ENCODE measurements at places on chromosomes 7 and 10.

- DNase-seq, result no peak
These were observed 8.8 kb upstream of the ZC3HAV1 start for GRCh38 chr7:139118234-139118804.

GRCh38 chr7:100351657-100352058 is 6.3 kb upstream of the PILRB start:
- no peak for DNase-seq

- no peak for DNase-seq
These were observed 82.0 kb downstream of the HIP1 start for GRCh38 chr7:75656740-75657139.

DNA sequence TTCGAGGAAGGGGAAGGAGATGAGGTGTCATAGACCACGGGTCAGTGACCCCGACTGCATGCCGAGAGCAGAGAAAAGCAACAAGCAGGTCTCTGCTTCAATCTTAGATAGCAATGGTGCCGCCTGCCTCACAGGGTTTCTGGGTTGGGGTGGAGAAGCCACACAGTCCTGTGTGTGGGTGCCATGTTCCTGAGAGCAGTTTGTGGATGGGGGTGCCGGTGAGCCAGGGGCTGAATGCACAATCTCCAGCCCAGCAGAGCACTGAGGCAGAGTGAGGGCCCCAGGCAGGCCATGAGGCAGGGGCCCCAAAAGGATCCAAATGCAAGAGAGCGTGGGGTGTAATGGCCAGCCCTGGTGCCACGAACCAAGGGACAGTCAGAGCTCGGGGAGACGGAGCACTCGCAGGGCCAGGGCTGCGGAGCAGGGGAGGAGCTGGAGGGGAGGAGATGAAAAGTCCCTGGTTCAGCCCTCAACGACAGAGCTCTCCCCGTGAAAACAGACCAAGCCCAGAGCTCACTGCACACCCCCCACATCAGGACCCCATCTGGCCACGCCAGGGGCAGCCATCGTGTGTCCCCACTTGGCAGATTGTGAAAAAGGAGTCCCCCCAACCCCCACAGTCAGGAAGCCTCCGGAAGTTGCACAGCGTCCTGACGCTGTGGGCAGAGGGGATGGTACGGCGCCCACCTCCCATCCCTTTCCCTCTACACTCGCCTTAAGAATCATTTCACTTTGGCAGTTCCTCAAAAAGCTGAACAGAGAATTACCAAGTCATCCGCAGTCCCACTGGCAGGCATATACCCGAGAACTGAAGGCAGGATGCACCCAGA is 19.9 kb downstream of the WDR86 start:
- DNase-seq, result no peak

DNA sequence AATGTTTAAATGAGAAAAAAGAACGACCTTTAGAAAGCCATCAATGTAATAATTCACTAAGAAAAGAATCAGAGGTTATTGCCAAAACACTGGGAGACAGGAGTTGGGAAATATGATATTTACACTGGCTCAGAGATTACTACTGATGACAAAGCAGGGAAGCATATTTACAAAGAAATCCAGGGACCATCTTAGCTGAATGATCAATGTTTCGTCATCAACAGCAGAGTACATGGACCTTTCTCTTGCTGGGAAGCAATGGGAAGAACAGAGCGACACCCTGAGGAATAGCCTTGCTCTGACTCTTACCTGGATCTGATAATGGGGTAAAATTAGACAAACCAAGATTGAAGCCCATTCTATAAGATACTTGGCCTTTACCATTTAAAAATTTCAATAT is 1293.5 kb downstream of the XPNPEP1 start:
- no peak for DNase-seq

- no peak for DNase-seq
These were observed 733.0 kb downstream of the TNS3 start for GRCh38 chr7:46848944-46849343.

GRCh38 chr10:55063811-55064210 is 262.8 kb upstream of the PCDH15 start:
- no peak for DNase-seq

- DNase-seq, result peak; percentile 47
These were observed 31.6 kb upstream of the TMEM254 start for GRCh38 chr10:80046629-80047441.

DNA sequence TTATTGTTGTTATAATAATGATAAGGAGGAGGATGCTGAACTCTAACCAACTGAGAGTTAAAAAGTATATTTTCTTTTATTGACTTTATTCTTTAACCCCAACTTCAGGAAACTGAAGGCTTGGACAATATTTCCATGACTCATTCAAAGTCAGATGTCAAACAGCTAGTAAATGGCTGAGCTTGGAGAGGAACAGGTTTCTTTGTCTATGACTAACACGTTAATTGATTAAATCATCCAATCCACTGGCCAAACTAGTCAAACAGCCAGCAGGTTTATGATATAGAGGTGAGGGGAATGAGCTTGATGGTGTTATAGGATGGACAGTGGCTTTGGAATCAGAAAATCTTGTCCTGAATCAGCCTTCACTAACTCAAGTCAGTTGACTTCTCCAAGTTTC is 119.1 kb upstream of the WDR11 start:
- DNase-seq, result no peak

DNA sequence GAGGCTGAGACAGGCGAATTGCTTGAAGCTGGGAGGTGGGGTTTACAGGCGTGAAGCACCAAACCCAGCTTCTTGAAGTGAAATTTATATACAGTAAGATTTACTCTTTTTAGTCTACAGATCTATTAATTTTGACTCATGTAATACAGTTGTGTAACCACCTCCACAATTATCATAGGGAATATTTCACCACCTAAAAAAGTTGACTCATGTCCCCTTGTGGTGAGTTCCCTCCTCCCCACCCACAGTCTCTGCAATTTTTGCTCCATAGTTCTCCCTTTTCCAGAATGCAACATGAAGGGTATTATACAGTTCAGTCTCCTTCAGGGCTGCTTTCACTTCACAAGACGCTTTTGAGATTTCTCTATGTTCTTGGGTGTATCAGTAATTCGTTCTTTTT is 156.8 kb downstream of the FAM107B start:
- no peak for DNase-seq

DNA sequence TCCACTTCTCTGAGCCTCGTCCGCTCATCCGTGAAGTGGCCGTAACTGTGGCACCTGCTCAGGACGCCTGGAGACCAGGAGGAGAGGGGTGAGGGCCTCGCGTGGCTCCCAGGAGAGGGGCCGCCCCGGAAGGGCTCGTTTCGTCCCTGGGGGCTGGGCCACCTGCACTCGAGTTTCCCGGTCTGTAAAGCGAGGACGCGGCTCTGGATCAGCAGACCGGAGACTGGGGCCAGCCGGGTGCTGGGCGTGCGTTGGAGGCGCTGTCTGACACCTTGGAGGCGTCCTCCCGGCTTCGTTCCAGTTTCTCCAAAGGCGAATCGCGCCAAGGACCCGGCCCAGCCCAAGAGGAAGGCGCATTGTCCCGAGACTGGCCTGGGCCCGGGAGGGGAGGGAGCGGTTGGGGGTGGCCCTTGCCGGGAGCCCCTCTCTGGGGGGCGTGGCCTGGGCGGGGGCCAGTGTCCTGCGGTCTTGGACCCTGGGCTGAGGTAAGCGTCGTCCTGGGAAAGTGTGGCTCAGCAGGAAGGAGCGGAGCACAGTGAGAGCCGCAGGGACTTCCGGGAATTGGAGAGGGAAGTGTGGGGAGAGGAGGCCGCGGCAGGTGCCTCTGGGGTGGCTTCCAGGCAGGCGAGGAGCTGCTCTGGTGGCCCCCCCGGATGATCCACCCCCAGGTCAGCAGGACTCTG is 89.6 kb downstream of the FOXL3 start:
- DNase-seq, result no peak

- DNase-seq, result no peak
These were observed 145.2 kb downstream of the FRMD4A start for GRCh38 chr10:14185316-14186045.

DNA sequence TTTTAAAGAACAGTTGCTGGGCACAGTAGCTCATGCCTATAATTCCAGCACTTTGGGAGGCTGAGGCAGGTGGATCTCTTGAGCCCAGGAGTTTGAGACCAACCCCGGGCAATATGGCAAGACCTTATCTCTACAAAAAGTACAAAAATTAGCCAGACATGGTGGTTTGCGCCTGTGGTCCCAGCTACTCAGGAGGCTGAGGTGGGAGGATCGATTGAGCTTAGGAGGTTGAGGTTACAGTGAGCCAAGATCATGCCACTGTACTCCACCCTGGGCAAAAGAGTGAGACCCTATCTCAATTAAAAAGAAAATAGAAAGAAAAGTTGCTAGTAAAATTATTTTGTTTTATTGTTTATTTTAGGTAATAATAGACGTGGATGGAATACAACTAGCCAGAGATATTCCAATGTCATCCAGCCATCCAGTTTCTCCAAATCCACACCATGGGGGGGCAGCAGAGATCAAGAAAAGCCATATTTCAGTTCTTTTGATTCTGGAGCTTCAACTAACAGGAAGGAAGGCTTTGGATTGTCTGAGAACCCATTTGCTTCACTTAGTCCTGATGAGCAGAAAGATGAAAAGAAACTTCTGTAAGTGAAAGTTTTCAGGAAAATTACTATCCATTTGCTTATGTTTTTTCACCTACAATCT is 3.0 kb downstream of the NUP42 start:
- DNase-seq, result no peak

DNA sequence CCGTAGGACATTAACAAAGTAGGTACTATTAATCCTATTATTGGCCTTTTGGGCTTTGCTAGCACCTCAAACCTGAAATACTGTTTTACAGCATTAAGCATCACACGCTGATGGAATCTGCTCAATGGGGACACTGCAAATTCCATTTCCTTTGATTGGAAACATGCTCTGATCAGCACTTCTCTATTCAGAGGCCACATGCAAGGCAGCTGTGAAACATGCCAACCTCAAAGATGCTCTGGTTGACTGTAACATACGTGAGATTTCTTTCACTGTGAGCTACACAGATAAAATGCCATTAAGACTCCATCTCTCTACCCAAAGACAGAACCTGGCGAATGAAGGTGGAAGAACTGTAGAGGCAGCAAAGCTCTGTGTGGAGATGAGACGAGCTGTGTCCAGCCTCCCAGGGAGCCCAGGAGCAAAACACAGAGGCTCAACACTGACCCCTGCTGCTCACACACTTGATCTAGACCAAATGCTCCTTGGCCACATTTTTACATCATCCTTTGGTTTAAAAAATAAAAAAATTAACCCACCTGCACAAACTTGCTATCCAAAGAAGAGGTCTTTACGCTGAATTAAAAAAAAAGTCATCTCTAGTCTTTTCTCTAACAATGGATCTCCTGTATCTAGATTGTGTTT is 8.0 kb downstream of the RSU1 start:
- DNase-seq, result no peak

GRCh38 chr10:72637398-72637857 is 11.5 kb upstream of the MICU1 start:
- DNase-seq, result no peak

GRCh38 chr7:91949221-91950009 is 8.8 kb downstream of the AKAP9 start:
- DNase-seq, result no peak

DNA sequence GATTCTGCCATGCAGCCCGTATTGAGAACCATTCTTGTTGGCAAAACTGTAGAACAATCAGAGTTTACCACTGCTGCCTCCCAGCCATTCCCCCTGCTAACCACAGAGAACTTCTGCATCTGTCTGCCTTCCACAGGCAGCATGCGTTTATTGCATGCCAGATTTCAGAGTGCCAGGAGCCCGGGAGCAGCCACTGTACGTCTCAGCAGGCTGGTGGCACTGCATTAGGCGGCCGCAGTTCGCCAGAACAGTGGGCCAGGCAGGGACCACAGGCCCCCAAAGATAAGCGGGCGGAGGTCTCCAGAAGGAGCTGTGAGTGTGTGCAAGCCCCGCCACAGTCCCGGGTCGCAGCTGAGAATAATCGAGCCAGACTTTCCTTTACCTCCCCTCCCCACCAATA is 31.8 kb downstream of the ZNF467 start:
- DNase-seq, result no peak

DNA sequence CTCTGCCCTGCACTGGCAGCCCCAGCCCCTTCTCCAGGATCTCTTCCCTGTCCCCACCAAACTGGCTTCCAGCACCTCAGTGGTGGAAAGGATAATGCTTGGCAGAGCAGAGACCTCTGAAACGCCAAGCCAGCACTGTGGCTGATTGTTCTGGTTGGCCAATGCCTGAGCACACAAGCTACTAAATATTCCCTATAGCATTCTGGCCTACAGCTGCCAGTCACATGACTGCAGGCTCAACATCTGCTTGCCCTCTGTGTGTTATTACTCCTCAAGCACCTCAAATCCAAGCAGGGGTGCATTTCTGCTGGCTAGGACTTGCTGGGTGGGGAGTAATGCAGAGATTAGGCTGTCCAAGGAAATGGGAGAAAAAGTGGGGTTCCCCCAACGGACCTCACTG is 6.1 kb downstream of the TBATA start:
- DNase-seq, result no peak

DNA sequence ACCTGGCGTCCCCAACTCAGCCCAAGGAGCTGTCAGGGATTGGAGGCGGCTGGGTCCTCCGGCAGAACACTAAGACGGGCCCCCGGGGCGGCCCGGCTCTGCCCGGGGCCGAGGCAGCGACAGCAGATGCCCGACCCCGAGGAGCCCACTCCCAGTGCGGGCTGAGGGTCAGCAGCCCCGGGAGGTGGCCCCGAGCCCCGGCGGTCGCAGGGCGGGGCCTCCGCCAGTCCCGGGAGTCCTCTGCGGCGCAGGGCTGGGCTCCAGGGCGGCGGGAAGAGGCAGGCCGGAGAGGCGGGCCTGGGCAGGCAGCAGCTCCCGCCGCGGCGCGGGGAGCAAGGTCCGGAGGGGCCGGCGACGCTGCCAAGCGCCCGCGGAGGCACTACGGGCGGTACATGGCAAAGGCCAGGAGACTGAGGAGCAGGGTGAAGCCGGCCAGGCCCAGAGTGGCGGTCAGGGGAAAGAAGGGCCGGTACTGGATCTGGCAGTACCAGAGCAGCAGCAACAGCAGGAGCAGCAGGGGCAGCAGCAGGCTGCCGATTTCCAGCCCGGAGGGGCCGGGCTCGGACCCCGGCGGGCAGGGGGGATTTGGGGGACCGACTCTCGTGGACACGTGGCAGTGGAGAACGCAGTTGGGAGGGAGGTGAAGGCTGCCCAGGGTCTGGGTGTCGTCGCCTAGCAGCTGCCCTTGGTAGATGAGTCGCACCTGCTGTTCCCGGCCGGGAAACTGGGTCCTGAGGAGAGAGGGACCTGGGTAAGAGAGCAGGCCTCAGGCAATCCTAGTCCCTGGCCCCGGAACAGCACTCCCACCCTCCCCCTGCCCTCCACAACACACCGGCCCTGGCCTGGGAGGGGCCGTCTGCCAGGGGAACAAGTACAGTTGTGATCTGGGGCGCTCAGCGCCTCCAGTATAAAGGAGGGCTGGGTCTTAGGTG is 827 bp upstream of the FASTK start:
- no peak for DNase-seq

GRCh38 chr7:41731493-41732435 is 28.9 kb upstream of the INHBA start:
- no peak for DNase-seq

- no peak for DNase-seq
These were observed 24.0 kb upstream of the KMT2C start for GRCh38 chr7:152459724-152460251.

- DNase-seq, result no peak
These were observed 197.0 kb downstream of the SNX13 start for GRCh38 chr7:17743316-17743715.

Measured in activated T-helper 1 cell treated with anti-CD3 and anti-CD28 coated beads, Interleukin-2, amount 50 U/mL, for 16 hours (primary cell).